ENCODE measurements at places on chromosomes 13 and 19. TPM values are rescaled to one million over a fixed set of nuclear protein-coding genes. Genes with fewer than 3 reads are reported as not detected.

The PTH2 gene
- not detected for total RNA-seq

The TLE2 gene
- 8.3 TPM for total RNA-seq

The CYP4F12 gene
- not detected for total RNA-seq

The CD33 gene
- total RNA-seq, result not detected

The RLN3 gene
- not detected for total RNA-seq

The DNAAF3 gene
- total RNA-seq, result 1.8 TPM

The NAPSA gene
- total RNA-seq, result 0.73 TPM

The IZUMO4 gene
- total RNA-seq, result 0.20 TPM

The TJP3 gene
- not detected for total RNA-seq

The ACP7 gene
- total RNA-seq, result 0.10 TPM

The MCOLN1 gene
- total RNA-seq, result 6.3 TPM

The PPP5C gene
- total RNA-seq, result 104 TPM

The COMP gene
- not detected for total RNA-seq

The FPR1 gene
- not detected for total RNA-seq

The ADGRE1 gene
- not detected for total RNA-seq

The C19orf81 gene
- 5.9 TPM for total RNA-seq

The PRRG2 gene
- total RNA-seq, result 1.1 TPM

The ZNF284 gene
- 0.98 TPM for total RNA-seq

The MYPOP gene
- total RNA-seq, result 1.4 TPM

The KLK2 gene
- not detected for total RNA-seq

The TMEM59L gene
- 0.07 TPM for total RNA-seq

The IL11 gene
- not detected for total RNA-seq

The RTBDN gene
- not detected for total RNA-seq

The TSKS gene
- not detected for total RNA-seq

The SLC25A42 gene
- 2.5 TPM for total RNA-seq

The WDR87 gene
- total RNA-seq, result not detected

The ATP8B3 gene
- 0.93 TPM for total RNA-seq

The TRPC4 gene
- 0.49 TPM for total RNA-seq

The ABHD13 gene
- 7.7 TPM for total RNA-seq

The PRSS57 gene
- not detected for total RNA-seq

The SIX5 gene
- total RNA-seq, result 8.6 TPM

The WDR62 gene
- total RNA-seq, result 9.1 TPM

The ADGRE2 gene
- not detected for total RNA-seq

The BCL3 gene
- 27.9 TPM for total RNA-seq

The CRLF1 gene
- 0.53 TPM for total RNA-seq

The ZNF541 gene
- 0.15 TPM for total RNA-seq

The FFAR2 gene
- not detected for total RNA-seq

The SLC25A15 gene
- 21.2 TPM for total RNA-seq

The ZIC5 gene
- not detected for total RNA-seq

The ZNF709 gene
- 0.13 TPM for total RNA-seq

The MFSD12 gene
- total RNA-seq, result 116 TPM

The KLK12 gene
- total RNA-seq, result not detected

The ETHE1 gene
- total RNA-seq, result 57.5 TPM

The GPR12 gene
- not detected for total RNA-seq

The CD22 gene
- 0.15 TPM for total RNA-seq

The SLC25A41 gene
- not detected for total RNA-seq

The GPR18 gene
- not detected for total RNA-seq

The LSM14A gene
- 50.6 TPM for total RNA-seq

Measured in mammary microvascular endothelial cell (primary cell).